Mesenchymal stem cell (in vitro differentiated cells and primary cell): ENCODE measurements at places on chromosomes 16 and 17.

DNA sequence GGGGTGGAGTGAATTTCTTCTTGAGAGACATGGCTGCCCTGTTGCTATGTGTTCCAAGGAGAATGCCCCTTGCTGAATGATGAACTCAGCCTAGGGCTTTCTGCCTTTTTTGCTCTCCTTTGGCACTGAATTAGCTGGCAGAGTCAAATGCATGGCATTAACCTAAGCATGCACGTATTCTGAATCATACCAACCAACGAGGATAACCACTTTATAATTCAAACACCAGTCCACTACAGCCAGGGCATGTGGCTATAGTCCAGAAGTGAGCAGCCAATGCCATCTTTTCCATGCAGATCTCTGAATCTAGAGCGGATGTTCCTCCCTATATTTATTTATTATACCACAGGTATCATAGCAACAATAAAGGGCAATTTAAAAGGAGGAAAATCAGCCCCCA lies 15.7 kb downstream of the TMIGD1 start:
- no peaks in the 10 kb centered on the region for H3K27me3 ChIP-seq
- H3K36me3 ChIP-seq, result no peaks in the 10 kb centered on the region
- H3K27ac ChIP-seq, result no peak overlapping the region
- DNase-seq, result no peak
- H3K4me1 ChIP-seq, result peaks cover 3% of the 10 kb centered on the region

DNA sequence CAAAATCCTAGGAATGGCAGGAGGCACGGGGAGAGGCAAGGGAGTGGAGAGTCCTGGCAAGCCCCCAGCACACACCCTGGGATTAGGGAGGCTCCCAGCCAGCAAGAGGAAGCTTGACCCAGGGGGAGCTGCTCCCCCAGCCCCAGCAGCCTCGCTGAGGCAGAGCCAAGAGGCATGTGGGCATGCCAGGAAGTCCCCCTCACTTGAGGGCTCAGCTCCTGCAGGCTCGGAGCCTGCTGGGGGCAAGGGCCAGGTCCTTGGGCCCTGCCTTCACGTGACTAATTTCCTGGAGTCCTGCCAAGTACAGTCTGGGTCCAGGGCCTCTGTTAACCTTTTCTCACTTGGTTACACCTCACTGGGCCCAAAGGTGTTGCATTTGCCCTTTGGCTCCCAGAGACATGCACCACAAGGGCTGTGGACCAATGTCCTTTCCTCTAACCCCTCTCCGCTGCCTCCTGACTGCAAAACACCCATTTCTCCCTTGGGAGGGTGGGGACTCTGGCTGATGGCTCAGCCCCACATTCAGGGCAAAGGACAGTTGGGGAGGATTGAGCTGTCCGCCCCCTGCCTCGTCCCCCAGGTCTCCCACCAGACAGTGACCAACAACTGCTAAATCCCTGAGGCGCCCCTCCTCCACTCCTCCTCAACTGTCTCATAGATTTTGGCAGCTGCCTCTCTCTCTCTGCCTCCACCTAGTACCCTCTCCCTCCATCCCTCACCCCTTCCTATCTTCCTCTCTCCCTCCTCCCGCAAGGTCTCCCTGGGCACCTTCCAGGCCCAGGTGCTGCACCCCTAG lies 4.4 kb upstream of the SLC47A2 start:
- peaks cover 34% of the 10 kb centered on the region for H3K4me1 ChIP-seq
- H3K27ac ChIP-seq, result no peak overlapping the region
- peaks cover 37% of the 10 kb centered on the region for H3K27me3 ChIP-seq
- no peaks in the 10 kb centered on the region for H3K36me3 ChIP-seq
- no peak for DNase-seq

- peak; percentile 86 for DNase-seq
- H3K27me3 ChIP-seq, result peaks cover 25% of the 10 kb centered on the region
- peaks cover 65% of the 10 kb centered on the region for H3K4me1 ChIP-seq
- peaks cover 38% of the 10 kb centered on the region for H3K36me3 ChIP-seq
Measured at GRCh38 chr17:79836972-79837887, 2.0 kb downstream of the CBX4 start.

DNA sequence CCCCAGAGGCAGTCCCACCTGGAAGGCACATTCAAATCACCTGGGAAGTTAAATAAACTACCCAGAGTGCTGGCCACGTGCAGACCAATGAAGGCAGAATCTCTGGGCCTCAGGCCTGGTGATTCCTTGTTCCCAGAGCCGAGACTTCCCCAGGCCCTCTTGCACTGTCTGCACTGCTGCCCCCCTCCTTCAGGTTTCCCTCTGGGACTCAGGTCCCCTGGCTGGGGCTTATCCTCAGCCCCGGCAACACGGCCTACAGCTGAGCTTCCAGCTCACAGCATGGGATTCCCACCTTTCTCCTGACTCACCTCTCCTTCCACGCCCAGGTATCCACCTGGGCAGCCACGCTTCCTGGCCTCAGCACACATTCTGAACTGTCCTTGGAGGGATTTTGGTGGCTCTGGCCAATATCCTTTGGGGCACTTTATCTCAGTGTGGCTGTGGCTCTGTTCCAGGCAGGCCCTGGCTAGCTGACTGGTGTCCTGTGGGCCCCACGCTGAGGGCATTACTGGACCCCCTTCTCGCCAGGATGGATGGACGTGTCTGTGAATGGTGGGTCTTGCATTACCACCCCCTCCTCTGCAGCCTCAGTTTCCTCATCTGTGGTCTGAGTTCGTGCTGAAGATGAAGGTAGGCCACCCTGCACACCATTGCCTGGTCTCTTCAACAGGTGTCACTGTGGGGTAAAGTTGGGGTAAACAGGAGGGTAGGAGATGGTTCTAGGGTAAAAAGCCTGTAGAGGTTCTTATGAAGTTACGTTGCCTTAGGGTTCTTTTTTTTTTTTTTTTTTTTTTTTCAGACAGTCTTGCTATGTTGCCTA lies 165.7 kb downstream of the IRF8 start:
- H3K27ac ChIP-seq, result no peak overlapping the region
- no peaks in the 10 kb centered on the region for H3K36me3 ChIP-seq
- H3K4me3 ChIP-seq, result no peak overlapping the region
- DNase-seq, result no peak
- peaks cover 1% of the 10 kb centered on the region for H3K4me1 ChIP-seq
- peaks cover 70% of the 10 kb centered on the region for H3K27me3 ChIP-seq

DNA sequence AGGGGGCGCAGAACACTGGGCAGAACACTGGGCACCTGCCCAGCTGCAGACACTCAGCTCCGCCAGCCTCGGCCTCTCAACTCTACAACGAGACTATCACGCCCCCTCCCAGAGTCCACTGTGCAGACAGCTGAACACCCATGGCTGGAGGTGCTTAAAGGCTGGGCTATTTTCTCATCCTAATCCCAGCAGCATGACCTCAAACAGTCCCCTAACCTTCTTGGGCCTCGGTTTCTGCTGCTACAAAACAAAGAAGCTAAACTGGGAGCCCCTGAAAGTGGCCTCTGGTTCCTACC lies 27.7 kb upstream of the ZNF469 start:
- H3K27me3 ChIP-seq, result peaks cover 5% of the 10 kb centered on the region
- H3K4me3 ChIP-seq, result no peak overlapping the region
- H3K36me3 ChIP-seq, result no peaks in the 10 kb centered on the region

GRCh38 chr17:57889892-57890856 lies 40.3 kb upstream of the MRPS23 start:
- H3K4me3 ChIP-seq, result no peak overlapping the region
- DNase-seq, result peak; percentile 48
- peaks cover 8% of the 10 kb centered on the region for H3K36me3 ChIP-seq
- H3K4me1 ChIP-seq, result peaks cover 47% of the 10 kb centered on the region

- no peaks in the 10 kb centered on the region for H3K27me3 ChIP-seq
- H3K4me1 ChIP-seq, result no peaks in the 10 kb centered on the region
- no peaks in the 10 kb centered on the region for H3K36me3 ChIP-seq
- H3K4me3 ChIP-seq, result no peak overlapping the region
- DNase-seq, result no peak
Measured at GRCh38 chr17:62186841-62187240, 121.8 kb upstream of the MED13 start.

- H3K4me1 ChIP-seq, result no peaks in the 10 kb centered on the region
- no peak overlapping the region for H3K27ac ChIP-seq
- H3K36me3 ChIP-seq, result no peaks in the 10 kb centered on the region
- peak; percentile 83 for DNase-seq
- peaks cover 10% of the 10 kb centered on the region for H3K27me3 ChIP-seq
- H3K4me3 ChIP-seq, result peak overlapping the region; percentile 58
Measured at GRCh38 chr17:29347831-29348629, 42.1 kb upstream of the TAOK1 start.

DNA sequence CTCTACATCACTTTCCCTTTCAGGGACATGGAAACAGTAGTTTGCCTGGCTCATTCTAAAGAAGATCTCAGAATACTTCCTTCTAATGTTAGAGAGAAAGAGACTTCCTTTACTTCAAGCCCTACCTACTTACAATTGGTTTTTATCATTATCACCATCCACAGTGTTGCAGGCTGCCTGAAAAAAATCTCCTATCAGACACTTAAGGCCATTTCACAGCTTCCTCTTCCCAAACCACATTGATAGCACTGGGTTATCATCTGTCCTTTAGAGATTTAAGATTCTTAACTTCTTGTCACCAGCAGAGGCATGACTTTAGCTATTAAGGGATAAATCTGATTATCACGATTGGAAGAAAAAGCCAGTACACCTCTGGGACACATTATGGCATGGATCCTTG lies 178.5 kb upstream of the TBX2 start:
- H3K36me3 ChIP-seq, result no peaks in the 10 kb centered on the region
- H3K4me3 ChIP-seq, result no peak overlapping the region
- no peaks in the 10 kb centered on the region for H3K4me1 ChIP-seq
- H3K27ac ChIP-seq, result no peak overlapping the region

DNA sequence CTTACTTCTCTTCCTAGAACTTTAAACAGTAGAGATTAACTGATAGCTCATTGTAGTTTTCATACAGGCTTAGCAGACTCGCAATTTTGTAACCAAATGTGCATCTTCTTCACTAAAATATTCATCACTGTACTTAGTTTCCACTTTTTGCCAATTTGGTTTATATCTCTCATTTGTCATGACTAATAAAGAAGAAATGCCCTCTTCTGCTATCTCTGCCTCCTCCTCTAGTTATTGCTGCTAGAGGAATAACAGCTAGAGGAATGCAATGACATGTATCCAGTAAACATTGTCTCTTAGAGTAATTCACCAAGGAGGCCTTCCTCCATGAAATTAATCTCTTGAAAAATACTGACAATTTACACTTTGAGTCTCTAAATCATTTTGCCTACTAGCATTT lies 115.5 kb upstream of the COX10 start:
- H3K4me3 ChIP-seq, result no peak overlapping the region
- no peaks in the 10 kb centered on the region for H3K36me3 ChIP-seq
- no peaks in the 10 kb centered on the region for H3K27me3 ChIP-seq
- H3K27ac ChIP-seq, result no peak overlapping the region
- DNase-seq, result peak; percentile 48
- H3K4me1 ChIP-seq, result no peaks in the 10 kb centered on the region

GRCh38 chr17:62819511-62820221 lies 11.6 kb upstream of the MARCHF10 start:
- no peaks in the 10 kb centered on the region for H3K36me3 ChIP-seq
- peak overlapping the region; percentile 95 for H3K27ac ChIP-seq
- H3K4me3 ChIP-seq, result no peak overlapping the region
- peak; percentile 99 for DNase-seq
- H3K4me1 ChIP-seq, result peaks cover 14% of the 10 kb centered on the region
- H3K27me3 ChIP-seq, result no peaks in the 10 kb centered on the region

DNA sequence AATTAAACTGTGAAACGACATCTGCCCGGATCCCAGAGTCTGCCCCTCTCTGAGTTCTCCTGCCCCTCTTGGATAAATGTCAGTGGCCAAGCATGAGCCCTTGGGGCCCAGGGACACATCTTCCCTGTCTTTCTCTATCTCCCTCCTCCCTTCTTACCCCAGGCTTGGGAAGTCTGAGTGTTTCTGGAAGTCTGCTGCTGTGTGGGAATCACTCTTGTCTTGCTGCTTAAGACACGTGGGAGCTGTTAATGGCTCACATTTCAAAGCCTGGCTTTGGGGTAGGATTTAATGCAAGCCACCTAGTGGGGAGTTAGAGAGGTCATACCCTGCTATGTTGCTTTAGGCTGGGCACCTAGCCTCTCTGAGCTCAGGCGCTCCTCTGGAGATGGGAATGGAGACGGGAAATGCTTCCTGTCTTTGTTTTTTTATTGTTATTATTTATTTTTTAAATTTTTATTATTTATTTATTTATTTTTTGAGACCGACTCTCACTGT lies 218.5 kb upstream of the CIBAR2 start:
- DNase-seq, result peak; percentile 97
- H3K4me3 ChIP-seq, result no peak overlapping the region
- H3K27me3 ChIP-seq, result no peaks in the 10 kb centered on the region
- H3K4me1 ChIP-seq, result peaks cover 57% of the 10 kb centered on the region

DNA sequence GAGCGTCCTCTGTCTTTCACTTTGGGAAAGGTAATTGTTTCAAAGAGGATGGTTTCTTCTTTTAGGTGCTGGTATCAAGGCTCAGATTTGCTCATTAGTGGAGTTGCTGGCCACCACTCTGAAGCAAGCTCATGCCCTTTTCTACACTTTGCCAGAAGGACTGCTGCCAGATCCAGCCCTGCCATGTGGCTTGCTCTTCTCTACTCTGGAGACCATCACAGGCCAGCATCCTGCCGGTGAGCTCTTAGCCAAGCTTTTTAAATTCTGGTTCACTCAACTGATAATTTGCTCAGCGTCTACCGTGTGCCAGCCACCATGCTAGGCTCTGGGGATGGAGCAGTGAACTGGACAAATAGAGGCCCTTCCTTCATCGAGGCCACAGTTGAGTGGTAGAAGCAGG lies 4.3 kb downstream of the COG1 start:
- no peak for DNase-seq
- H3K4me1 ChIP-seq, result peaks cover 13% of the 10 kb centered on the region
- H3K27ac ChIP-seq, result no peak overlapping the region
- H3K27me3 ChIP-seq, result no peaks in the 10 kb centered on the region
- no peak overlapping the region for H3K4me3 ChIP-seq

DNA sequence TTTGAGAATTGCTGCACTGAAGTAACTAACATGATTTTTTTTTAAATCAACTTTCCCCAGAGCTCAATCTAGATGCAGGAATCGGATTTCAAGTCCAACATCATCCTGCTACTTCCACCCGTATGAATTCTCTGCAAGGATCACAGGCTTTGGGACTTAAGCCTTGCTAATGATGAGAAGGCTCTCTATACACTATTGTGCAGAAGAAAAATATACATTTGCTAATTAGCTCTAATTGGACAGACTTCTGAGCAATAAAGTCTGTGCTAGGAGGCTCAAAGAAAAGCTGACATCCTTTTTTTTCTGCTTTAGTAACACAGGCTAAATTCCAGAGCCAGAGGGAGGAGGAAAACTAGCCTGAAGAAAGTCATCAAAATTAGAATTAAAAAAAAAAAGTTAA lies 433.6 kb downstream of the PMP22 start:
- H3K36me3 ChIP-seq, result no peaks in the 10 kb centered on the region
- H3K4me3 ChIP-seq, result no peak overlapping the region
- no peak for DNase-seq
- no peaks in the 10 kb centered on the region for H3K4me1 ChIP-seq
- no peak overlapping the region for H3K27ac ChIP-seq
- peaks cover 4% of the 10 kb centered on the region for H3K27me3 ChIP-seq

GRCh38 chr17:78168903-78169793 lies 767 bp downstream of the SYNGR2 start:
- H3K4me1 ChIP-seq, result peaks cover 23% of the 10 kb centered on the region
- H3K4me3 ChIP-seq, result peak overlapping the region; percentile 89

- peaks cover 28% of the 10 kb centered on the region for H3K4me1 ChIP-seq
- H3K36me3 ChIP-seq, result peaks cover 56% of the 10 kb centered on the region
- H3K27me3 ChIP-seq, result no peaks in the 10 kb centered on the region
- DNase-seq, result peak; percentile 99
Measured at GRCh38 chr17:45092911-45093430, 31.9 kb downstream of the NMT1 start.
